ENCODE measurements at places on chromosomes 7 and 10. TPM values are rescaled to one million over a fixed set of nuclear protein-coding genes. Genes with fewer than 3 reads are reported as not detected.

Gene ACHE
- polyA plus RNA-seq, result 12.2 TPM

Gene SLC18A2
- polyA plus RNA-seq, result 0.05 TPM

Gene DOCK1
- 2.7 TPM for polyA plus RNA-seq

Gene MYPN
- polyA plus RNA-seq, result not detected

Gene HTRA1
- polyA plus RNA-seq, result 1.4 TPM

Gene CH25H
- 0.22 TPM for polyA plus RNA-seq

Gene CNTNAP2
- polyA plus RNA-seq, result 276 TPM

Gene GLCCI1
- 37.2 TPM for polyA plus RNA-seq

Gene FFAR4
- not detected for polyA plus RNA-seq

Gene ARMC3
- polyA plus RNA-seq, result not detected

Gene ASAH2B
- 14.9 TPM for polyA plus RNA-seq

Gene LLCFC1
- not detected for polyA plus RNA-seq

Gene CC2D2B
- 0.61 TPM for polyA plus RNA-seq

Gene MYOZ1
- polyA plus RNA-seq, result 0.61 TPM

Gene ASB4
- 0.11 TPM for polyA plus RNA-seq

Gene MYL10
- polyA plus RNA-seq, result not detected

Gene TBX20
- not detected for polyA plus RNA-seq

Gene SEMA3E
- polyA plus RNA-seq, result 8.2 TPM

Gene REPIN1
- 95.5 TPM for polyA plus RNA-seq
